Smooth muscle cell of the pulmonary artery (primary cell): ENCODE measurements at places on chromosomes 1 and 21. TPM values are rescaled to one million over a fixed set of nuclear protein-coding genes. Genes with fewer than 3 reads are reported as not detected.

Gene TMEM54
- total RNA-seq: 30.8 and 49.7 TPM in 2 replicates

Gene GJB5
- not detected in 2 replicates for total RNA-seq

Gene CAMK1G
- total RNA-seq: 0.23 and 2.3 TPM in 2 replicates

Gene PADI4
- not detected in 2 replicates for total RNA-seq

Gene UMODL1
- total RNA-seq: 0.03 TPM in 1 of 2 replicates, not detected in the other

Gene TFAP2E
- total RNA-seq: 0.13 and 0.33 TPM in 2 replicates

Gene VWA5B1
- not detected in 2 replicates for total RNA-seq

Gene TADA1
- total RNA-seq: 7.7 and 8.3 TPM in 2 replicates

Gene GSTM4
- 7.8 and 12.9 TPM in 2 replicates for total RNA-seq

Gene NFASC
- total RNA-seq: 42.0 and 47.6 TPM in 2 replicates

Gene ANKRD35
- 1.8 and 2.5 TPM in 2 replicates for total RNA-seq

Gene OR2M4
- not detected in 2 replicates for total RNA-seq

Gene FCER1G
- total RNA-seq: not detected in 2 replicates

Gene SSR2
- 250 and 314 TPM in 2 replicates for total RNA-seq

Gene UBASH3A
- total RNA-seq: not detected in 2 replicates

Gene ADGRL2
- 47.5 and 378 TPM in 2 replicates for total RNA-seq

Gene FMO5
- total RNA-seq: 0.43 and 1.4 TPM in 2 replicates

Gene GIPC2
- total RNA-seq: 0.20 and 1.4 TPM in 2 replicates

Gene SELP
- total RNA-seq: 0.07 and 0.13 TPM in 2 replicates
